ENCODE measurements at places on chromosomes 13 and 19.

- DNase-seq = no peak
Measured at GRCh38 chr19:30896554-30896953, 452.7 kb downstream of the TSHZ3 start.

DNA sequence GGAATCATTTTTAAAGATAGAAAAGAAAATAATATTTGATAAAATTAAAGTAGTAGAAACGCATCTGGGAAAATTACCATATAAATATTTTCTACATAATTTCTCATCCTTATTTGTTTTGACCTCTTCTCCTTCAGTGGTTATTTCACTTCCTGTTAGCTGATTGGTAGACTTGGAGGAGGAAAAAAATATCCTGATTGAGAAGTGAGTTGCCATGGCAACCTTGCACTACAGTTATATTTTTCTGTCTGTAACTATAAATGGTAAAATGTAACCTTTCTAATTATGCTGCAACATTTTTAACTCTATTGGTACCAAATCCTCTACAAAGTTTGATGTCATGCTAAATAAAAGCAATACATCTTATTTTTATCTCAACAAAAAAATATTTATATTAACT lies 45.2 kb downstream of the SCEL start:
- DNase-seq = no peak

GRCh38 chr19:55986487-55986886 lies at the start of gene NLRP5:
NLRP5 (plus strand) TSS chr19:55986775.
- no peak for DNase-seq

GRCh38 chr19:18149596-18149975 lies 3.4 kb upstream of the PIK3R2 start:
- no peak for DNase-seq

- DNase-seq = no peak
Measured at GRCh38 chr13:31321457-31321856, 121.7 kb downstream of the B3GLCT start.

DNA sequence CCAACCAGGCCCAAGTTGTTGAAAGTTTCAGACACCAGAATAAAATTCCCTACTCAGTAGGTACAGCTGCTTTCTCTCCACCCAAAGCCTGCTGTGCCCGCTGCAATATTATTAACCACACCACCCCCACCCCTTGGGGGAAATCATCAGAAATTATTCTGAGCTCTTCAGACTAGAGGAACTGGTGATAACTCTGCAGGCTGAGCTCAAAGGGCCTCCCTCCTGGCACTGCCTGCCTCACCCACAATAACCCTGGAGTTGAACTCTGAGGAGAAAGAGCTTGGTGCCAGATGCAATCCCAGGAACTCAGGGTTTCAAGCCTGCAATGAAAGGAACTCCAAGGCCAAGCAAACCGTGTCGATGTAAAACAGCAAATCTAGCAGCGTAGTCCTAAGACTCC lies 381.7 kb upstream of the ZNF507 start:
- no peak for DNase-seq

DNA sequence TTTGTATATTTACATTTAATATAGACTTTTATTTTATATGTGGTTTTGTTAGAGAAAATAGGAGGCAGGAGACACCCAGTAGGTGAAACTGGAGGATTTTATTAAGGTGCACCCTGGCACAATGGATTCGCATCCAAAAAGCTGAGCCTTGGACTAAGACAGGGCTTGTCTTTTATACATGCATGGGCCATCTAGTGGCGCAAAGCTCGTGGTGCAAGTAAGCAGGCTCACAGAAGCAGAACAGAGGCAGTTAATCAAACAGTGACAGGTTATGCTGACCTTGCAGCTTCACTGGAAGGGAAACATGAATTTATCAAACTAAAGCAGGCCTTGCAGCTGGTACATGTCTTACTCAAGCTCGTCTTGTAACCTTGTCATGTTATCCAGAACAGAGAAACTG lies 58.8 kb upstream of the ZNF681 start:
- peak; percentile 32 for DNase-seq

DNA sequence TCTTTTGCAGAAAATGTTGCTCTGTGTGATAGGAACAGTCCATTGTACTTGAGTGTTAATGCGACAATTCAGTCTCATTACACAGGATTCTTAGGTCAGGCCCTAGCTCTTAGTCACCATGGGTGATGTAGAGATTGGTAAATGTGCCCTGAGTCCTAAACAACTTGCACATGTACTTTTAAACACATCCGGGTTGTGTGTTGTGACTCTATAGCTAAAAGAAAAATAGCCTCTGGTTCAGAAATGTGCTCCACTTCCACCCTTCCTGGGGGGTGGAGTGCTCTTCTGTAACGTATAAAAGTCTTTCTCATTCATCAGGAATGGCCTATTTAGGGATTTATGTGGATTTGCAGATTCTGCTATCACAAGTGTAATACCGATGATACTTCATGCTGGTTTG lies 5.2 kb downstream of the SPATA13 start:
- no peak for DNase-seq

GRCh38 chr13:95360464-95361097 lies 59.3 kb upstream of the ABCC4 start:
- no peak for DNase-seq

GRCh38 chr19:32164384-32164992 lies 180.9 kb upstream of the ZNF507 start:
- DNase-seq = no peak

- DNase-seq = no peak
Measured at GRCh38 chr13:102770435-102770834, 3.2 kb downstream of the TEX30 start.
